Progenitor cell of endocrine pancreas (in vitro differentiated cells): ENCODE measurements at places on chromosomes 2 and 18.

GRCh38 chr2:231547315-231548110 lies 17.3 kb upstream of the NMUR1 start:
- no peak for DNase-seq

DNA sequence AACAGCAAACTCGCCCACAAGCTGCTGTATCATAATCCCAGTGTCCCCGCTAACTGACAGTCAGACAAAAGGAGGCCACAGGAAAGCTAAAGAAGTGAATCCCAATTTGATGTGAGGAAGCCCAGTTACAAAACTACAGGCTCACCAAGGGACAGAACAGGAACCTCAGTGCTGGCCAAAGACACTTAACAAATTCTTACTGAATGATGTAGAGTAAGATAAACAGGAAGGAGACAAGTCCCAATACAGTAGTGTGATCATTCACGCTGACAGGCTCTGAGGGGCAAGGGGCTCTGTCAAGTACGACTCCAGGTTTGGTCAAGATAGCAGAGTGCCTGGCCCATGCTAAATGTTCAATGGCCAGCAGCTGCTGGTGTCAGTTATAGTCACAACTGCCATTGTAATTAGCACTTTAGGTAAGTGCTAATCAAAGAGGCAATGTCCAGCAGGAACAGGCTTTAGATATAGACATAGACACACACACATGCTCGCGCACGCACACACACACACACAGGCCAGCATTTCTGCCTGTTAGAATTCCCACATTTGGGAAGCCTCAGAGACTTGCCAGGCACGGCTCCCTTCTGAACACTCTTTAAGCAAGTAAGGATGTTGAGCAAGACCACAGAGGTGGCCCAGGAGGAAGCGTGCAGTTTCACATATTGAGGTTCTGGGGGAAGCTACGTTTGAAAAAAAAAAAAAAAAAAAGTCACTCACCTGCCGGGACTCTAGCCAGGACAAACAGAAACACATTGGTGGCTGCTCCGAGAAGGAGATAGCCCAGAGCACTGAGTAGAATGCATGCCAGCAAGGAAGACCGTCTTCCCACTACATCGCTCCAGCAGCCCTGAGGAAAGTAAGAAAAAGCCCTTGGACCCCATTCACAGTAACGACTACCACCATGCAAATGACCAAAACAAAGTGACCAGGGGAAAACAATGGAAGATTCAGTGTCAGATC lies 35.4 kb upstream of the TMEM182 start:
- no peak for DNase-seq

- DNase-seq = no peak
These were observed 59.8 kb downstream of the LDAH start for GRCh38 chr2:20762945-20763683.

- DNase-seq = no peak
These were observed 143.1 kb downstream of the GRB14 start for GRCh38 chr2:164478205-164478604.

DNA sequence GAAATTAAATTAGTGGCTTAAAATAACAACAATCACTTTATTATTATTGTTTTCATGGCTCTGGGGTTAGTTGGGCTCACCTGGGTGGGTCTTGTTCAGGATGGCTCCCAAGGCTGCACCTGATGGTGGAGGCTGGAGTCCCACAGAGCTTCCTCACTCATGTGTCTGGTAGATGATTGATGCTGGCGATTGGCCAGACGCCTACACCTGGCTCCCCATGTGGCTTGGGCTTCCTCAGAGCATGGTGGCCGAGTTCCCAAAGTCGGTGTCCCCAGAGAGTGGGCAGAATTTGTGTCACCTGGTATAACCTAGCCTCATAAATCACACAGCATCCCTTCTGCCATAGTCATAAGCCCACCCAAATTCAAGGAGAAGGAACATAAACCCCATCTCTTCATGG lies 18.2 kb downstream of the DBI start:
- no peak for DNase-seq

DNA sequence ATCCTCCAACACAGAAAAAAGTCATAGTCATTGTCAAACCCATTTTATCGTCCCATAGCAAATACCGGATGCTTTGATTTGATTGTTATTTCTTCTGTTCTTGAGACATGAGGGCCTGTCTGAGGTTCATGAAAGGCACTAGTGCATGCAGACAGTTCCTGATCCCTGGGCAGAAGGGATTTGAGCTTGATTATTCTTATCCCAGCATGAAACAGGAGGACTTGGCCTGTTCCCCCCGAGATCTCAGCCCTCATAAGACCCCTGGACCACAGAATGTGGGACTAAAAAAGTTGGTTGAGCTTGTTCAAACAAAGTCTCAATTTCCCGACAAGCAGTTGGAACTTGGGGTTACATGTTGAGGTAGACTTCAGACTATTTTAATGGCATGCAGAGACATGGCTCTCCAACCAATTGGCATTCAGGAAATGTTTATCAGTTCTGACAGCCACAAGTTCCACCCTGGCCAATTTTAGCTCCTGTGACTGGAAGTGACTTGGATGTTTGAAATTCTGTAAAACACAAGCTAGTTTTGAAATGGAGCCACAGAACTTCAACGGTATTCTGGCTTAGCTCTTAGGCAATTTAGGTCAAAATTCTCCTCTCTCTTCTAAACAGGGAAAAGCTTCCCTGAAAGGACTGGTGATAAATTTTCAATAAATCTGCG lies 366.9 kb upstream of the SLC14A2 start:
- DNase-seq = no peak

- DNase-seq = no peak
These were observed 253.7 kb downstream of the DYM start for GRCh38 chr18:49206717-49207116.

GRCh38 chr2:18650221-18650620 lies 60.9 kb upstream of the NT5C1B start:
- DNase-seq = no peak

GRCh38 chr2:42567806-42568400 lies 529 bp upstream of the MTA3 start:
- DNase-seq = peak; percentile 17

GRCh38 chr2:162029287-162029901 lies 44.6 kb downstream of the DPP4 start:
- no peak for DNase-seq
